Adrenal gland (tissue), 19 donors: ENCODE measurements at places on chromosomes 3 and 15. TPM values are rescaled to one million over a fixed set of nuclear protein-coding genes. Genes with fewer than 3 reads are reported as not detected.

- no peaks in the 10 kb centered on the region for H3K4me1 ChIP-seq
- no peak for DNase-seq
- H3K27ac ChIP-seq: no peak overlapping the region
- no peaks in the 10 kb centered on the region for H3K36me3 ChIP-seq
- no peak overlapping the region for H3K4me3 ChIP-seq
- no peaks in the 10 kb centered on the region for H3K27me3 ChIP-seq
Measured at GRCh38 chr3:71874618-71875017, 89.7 kb upstream of the PROK2 start.

DNA sequence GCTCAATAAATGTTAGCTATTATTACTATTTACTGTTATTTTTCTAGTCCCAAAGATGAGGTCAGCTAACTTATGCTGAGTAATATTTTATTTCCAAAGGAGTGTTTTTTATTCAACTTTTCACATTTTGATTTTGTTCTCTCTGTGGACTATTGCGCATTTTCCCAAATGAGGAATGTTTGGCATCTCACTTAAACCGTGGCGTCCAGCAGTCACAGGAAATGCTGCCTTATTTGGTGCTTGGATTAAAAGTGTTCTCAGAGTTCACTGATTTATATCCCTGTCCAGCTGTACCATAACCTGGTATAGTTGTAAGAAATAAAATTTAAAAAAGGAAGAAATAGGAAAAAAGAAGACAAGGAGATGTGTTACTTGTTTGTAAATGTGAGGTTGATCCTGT, 166.8 kb downstream of the THSD4 start:
- H3K27me3 ChIP-seq: no peaks in the 10 kb centered on the region
- H3K27ac ChIP-seq: no peak overlapping the region
- no peak overlapping the region for H3K4me3 ChIP-seq
- no peaks in the 10 kb centered on the region for H3K36me3 ChIP-seq
- peaks cover 28% of the 10 kb centered on the region for H3K4me1 ChIP-seq
- no peak for DNase-seq

The GABRR3 gene
- total RNA-seq: under 0.01 TPM

The CRABP1 gene
- total RNA-seq: not detected

The LRRC2 gene
- total RNA-seq: 4.7 TPM
